Kasumi-1 (cell line): ENCODE measurements at places on chromosomes 7 and 10.

- no peak for DNase-seq
Measured at GRCh38 chr7:99137411-99138180, 6.3 kb downstream of the SMURF1 start.

GRCh38 chr7:150357270-150357669, 11.4 kb upstream of the REPIN1 start:
- DNase-seq, result peak; percentile 61

DNA sequence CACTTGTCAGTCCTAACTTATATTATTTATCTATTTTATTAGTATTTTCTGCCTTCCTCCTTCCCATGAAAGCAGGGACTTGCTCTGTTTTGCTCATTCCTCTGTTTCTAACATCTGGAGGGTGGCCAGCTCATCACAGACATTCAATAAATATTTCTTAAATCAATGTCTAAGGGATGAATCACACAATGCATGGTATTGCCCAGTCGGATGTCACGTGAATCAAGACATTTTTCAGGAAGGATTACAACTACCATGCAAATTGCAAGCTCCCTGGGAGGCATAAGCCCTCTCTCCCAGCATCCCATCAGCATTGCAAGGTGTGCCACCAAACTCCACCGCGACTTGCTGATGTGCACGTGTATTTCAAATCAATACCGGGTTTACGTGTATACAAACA, 146.6 kb upstream of the RNF32 start:
- no peak for DNase-seq

DNA sequence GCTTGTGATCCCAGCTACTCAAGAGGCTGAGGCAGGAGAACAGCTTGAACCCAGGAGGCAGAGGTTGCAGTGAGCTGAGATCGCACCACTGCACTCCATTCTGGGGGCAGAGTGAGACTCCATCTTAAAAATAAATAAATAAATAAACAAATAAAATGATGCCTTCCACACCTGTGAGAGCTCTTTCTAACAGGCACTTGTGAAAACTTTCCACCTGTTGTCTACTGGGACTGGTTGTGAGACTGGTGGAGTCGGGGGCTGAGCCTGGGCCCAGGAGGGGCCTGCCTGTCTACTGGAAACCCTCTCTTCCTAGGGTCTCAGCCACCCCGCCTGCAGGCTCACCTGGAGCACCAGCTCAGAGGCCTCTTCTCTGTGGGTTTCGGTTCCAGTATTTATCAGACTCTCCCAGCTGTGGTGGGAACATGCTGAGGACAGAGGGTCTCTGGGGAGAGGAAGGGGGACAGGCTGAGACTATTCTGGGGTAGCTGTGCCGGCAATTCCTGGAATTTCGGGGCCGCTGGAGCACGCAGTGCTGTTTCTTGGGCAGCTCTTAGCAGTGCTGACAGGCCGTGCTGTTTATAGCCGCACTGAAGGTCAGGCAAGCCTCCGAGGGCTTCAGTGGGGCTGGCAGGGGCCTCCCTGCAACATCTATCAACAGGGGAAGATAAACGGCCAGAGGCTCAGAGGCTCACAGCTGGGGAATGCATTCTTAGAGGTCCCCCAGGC, 3.8 kb downstream of the LDB3 start:
- no peak for DNase-seq

DNA sequence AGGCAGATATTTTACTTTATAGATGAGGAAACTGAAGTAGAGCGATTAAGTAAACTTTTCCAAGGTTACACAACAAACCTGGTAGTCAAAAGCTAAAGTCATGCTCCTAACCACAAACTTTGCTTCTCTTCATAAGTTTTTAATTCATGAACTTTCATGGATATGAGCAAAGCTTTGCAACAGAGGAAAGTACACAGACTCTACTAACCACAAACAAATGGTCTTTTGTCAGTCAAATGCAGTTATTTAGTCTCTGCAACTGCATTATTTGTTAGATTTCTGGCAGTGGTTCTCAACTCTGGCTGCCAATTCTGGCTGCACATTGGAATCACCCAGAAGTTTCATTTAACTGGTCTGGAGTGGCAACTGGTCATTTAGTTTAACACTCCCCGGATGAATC, 140.6 kb upstream of the TMEM168 start:
- DNase-seq, result peak; percentile 22

- no peak for DNase-seq
Measured at GRCh38 chr10:102400076-102400475, 4.6 kb downstream of the NFKB2 start.

DNA sequence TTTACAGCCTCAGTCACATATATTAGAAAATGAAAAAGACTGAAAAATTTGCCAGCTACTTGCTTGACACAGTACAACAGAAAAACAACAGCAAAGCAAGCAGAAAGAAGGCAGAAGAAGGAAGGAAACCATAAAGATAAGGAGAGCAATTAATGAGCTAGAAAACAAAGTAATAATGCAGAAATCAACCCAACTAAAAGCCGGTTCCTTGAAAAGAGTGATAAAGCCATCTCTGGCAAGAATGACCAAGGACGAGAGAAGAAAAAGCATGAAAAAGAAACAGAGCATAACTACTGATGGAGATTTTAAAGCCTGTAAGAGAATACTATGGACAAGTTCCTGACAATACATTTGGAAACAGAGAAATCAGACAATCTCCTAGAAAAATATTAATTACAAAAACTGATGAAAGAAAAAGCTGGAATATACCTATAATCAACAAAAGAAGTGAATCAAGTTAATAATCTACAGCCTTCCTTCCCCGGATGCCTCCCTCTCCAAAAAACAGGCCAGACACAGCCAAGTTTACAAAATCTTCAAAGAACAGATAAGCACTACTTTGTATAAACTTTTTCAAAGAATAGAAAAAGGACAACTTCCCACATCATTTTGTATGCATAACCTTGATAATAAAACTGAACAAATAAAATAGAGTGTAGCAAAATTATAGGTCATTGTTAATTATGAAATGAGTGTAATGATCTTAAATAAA, 204.0 kb downstream of the BAMBI start:
- DNase-seq, result no peak

GRCh38 chr10:46052057-46052790, 6.2 kb upstream of the MSMB start:
- no peak for DNase-seq

GRCh38 chr7:137873979-137874777, 27.4 kb upstream of the DGKI start:
- no peak for DNase-seq

DNA sequence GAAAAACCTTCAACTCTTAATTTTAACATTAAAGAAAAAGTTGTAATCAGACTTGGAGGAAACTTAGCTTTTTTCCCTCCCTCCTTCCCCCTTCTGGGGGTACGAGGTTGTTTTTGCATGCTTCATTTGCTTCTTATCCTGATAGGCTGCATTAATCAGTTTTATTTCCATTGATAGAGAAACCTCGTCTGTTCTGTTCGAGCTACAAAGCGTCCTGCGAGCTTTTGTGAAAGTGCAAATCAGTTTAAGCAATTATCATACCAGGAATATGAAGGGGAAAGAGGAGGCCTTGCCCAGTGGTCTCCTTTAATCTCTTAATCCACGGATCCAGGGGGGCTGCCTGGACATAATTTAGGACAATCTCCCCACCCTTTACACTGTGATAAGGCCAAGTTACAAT, 7.5 kb downstream of the EMX2 start:
- DNase-seq, result no peak

GRCh38 chr10:61081301-61081700, 137.3 kb upstream of the RHOBTB1 start:
- no peak for DNase-seq

DNA sequence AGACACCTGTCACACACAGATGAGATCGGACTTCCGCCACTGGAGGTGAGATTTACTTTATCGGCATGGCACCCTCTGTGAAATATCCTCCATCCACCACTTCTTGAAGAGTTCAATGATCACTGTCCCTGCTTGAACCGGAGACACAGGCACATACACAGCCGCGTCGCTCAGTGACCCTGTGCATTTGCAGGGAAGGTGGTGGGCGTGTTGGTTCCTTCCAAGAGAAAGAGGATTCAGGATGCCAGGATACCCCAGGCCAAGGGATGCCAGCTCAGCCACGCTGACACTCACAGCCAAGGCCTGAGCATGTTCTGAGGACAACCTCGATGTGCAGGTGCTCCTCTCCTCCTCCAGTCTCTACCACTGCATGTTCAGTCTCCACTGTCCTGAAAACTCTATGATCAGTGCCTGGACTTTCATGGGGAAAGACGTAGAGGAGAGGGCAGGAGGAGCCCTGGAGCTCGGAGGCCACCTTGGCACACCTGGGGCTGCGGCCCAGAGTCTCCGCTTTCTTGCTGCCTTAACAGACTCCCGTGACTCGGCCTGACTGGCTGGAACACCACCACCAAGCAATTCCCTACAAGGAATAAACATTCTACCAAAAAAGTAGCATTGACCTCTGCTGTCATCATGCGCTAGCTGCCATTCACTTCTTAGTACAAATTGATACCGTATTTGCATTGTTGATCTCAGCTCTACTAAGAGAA, 115.2 kb downstream of the TCERG1L start:
- DNase-seq, result no peak

DNA sequence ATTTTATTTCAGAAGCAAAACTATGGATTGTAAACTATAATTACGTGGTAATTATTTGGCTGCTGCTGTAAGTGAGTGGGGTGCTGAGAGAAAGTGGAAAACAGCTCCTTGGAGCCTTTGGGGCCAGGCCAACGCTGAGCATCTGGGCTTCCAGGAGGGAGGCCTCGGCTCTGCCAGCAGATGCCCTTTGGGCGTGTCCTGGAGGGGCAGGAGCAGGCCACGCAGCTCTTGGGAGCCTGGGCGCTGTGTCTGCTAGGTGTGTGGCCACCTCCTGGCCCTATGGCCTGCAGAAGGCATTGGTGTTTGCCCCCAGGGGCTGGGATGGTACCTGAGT, 423.3 kb downstream of the GLRX3 start:
- DNase-seq, result no peak

- no peak for DNase-seq
Measured at GRCh38 chr7:5382281-5382892, 41.2 kb downstream of the TNRC18 start.

- DNase-seq, result peak; percentile 8
Measured at GRCh38 chr10:52951824-52952223, 179.2 kb upstream of the MBL2 start.

GRCh38 chr10:98790817-98791216, 344.1 kb upstream of the HPS1 start:
- DNase-seq, result peak; percentile 8

DNA sequence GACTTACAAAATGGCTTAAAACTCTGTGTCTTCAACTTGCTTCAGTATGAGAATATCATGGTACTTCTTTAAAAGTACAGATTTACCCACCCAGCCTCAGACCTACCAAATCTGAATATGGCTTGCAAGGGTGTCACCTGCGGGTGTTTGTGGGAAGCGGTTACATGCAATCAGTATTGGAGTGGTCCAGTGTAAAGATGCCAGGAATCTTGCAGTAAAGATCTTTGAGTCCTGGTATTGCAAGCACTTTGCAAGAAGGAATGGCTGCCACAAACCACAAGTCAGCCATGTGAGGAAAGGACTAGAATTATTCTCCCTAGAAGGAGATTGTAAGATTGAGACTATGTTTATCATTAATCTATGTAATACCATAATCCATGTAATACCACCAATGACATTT, 115.1 kb downstream of the PON1 start:
- no peak for DNase-seq

DNA sequence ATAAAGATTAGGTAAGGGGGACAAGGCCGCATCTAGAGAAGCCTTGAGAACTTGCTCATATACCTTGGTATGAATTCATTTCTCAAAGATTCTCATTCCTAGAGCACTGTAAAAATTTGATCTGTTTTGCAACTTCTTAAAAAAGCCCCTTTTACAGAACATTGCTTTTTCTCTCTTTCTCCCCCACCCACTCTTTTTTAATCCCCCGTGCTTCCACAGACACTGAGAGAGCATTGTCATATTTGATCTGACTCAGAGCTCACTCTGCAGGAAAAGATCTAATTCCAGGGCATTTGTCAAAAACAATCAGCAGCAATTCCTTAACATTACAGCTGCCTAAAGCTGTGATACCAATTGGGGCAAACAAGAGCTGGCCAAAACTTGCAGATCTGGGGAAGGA, 92.0 kb downstream of the ARHGAP22 start:
- no peak for DNase-seq

GRCh38 chr7:79868010-79868409, 266.6 kb upstream of the GNAI1 start:
- DNase-seq, result no peak

GRCh38 chr10:125096371-125096770, 64.0 kb downstream of the CTBP2 start:
- DNase-seq, result no peak

GRCh38 chr7:36881233-36881874, 157.1 kb upstream of the AOAH start:
- DNase-seq, result no peak

DNA sequence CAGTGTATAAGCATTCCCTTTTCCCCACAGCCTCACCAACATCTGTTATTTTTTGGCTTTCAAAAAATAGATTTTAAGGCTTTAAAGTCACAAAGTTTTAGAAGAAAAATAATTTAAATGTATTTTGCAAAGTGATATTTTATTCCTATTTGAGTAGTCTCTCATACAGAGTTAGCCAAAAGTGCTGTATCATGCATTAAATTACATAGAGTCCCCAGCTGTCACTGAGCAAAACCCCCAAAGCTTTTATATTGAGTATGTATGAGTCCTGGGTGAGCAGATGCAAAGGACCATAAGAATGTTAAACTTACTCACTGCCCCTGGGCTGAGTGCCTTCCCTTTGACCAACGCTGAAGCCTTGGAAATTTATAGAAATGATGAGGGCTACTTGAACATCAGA, 70.4 kb upstream of the PTN start:
- DNase-seq, result no peak

GRCh38 chr7:120060281-120060680, 212.7 kb upstream of the KCND2 start:
- peak; percentile 49 for DNase-seq

- no peak for DNase-seq
Measured at GRCh38 chr7:19692111-19692828, 16.6 kb downstream of the POLR1F start.

DNA sequence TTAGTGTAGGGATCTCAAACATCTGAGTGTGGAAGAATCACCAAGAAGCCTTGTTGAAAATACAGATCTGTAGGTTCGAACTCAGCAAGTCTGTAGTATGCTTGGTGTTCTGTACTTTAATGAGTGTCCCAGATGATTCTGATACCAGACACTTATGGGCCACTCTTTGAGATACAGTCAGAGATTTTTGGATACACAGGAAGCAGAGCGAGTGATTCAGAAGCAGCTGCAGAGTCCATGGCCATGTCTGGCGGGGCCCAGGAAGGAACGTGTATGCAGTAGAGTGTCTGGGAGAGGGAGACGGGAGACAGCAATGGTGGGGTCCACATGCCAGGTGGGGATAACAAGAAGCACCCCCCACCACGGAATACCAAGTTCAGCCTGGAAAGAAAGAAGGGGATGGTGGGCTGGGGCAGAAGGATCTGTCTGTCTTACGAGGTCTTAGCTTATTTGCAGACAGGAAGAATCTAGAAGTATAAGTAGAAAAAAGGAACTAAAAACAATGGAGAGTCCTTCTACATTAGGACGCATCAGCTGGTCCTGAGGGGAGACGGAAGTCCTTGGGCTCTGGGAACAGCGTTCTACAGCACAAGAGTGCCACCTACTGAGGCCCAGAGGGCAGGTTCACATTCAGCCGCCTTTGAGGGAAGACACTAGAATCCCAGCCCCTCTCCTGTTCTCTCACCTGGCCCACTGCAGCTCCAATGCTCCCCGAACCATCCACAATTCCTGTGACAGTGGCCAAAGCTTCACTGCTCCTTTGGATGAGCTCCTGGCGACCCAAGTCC, 55.4 kb downstream of the SLC37A3 start:
- peak; percentile 70 for DNase-seq
